ENCODE measurements at places on chromosomes 13 and 19. TPM values are rescaled to one million over a fixed set of nuclear protein-coding genes. Genes with fewer than 3 reads are reported as not detected.

GRCh38 chr13:109485136-109485794 is 301.1 kb downstream of the IRS2 start:
- no peak for DNase-seq

SIGLEC11 gene
- total RNA-seq = not detected

DNA sequence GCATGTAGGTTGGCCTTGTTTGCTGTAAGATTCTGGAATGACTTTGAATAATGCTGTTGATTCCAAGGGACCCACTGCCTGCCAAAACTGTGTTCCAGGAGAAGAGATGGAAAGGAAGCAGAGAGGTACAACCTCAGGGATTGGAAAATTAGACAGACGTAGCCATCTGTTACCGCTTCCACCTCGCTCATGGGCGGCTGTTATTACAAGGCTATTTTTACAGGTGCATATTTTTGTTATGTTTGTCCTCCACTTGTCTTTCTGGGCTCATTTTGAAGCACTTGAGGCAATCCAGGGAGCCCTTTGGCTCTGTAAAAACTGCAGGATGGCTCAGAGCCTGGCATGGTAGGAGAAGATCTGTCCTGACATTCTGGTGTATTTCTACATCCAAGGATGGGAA is 276.4 kb upstream of the TMTC4 start:
- no peak for DNase-seq

DNA sequence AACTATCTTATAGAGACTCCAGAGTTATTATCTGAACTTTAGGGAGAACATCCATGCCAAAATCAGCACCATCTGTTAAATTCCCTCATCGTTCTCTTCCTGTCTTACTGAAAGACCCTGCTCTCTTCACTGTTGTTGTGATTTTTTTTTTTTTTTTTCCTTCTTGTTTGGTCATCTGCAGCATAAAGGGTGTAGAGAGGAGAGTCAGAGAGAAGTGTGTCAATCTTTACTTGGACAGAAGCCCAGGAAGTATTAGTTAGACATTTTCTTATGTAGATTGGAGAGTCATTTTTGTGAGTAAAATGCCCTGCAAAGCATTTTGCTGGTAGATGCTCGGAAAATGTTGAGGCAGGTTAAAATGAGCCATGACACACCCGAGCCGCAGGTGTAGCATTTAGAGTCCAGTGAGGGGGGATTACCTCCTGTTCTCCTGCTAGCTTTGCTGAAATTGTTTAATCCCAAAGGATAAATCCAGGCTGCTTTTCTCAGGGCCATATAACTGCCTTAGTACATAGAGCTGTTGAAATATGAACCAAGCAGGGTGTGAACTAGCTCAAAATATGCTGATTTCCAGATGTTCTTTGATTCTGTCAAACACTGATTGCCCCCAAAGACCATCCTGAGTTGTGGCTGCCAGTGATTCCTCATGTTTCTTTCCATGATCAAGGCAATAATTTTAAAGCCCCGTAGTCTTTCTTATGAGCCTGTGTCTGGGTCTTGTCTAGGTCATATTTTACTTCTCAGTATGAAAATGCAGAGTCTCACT is 143.5 kb downstream of the DCT start:
- DNase-seq = no peak

DNA sequence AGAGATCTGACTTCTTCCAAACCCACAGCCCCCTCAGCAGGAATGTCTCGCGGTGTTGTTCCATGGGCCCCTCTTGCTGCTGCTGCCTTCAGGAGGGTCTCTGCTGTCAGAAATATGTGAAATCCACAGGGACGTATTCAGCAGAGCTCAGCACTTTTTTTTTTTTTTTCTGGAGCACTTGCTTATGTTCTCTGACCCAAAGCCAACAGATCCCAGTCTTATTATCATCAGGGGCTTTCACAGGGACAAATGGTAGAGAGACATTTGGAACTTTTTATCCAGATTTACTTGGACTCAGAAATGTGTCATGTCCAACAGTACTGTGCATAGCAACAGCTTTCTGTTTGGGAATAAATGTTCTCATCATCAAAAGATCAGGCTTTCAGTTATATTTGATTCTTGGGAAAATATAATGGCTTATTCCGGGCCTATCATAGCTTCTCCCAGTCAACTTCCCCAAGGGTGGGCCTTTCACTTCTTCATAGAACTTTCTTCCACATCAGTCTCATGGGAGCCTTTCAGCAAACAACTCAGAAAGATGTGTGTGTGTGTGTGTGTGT is 332.7 kb downstream of the ZNF536 start:
- no peak for DNase-seq

GRCh38 chr13:18961383-18962117 is 220.1 kb downstream of the TUBA3C start:
- DNase-seq = no peak

ERICH4 gene
- total RNA-seq = not detected

KLK14 gene
- total RNA-seq = not detected

TGFBR3L gene
- not detected for total RNA-seq

DNA sequence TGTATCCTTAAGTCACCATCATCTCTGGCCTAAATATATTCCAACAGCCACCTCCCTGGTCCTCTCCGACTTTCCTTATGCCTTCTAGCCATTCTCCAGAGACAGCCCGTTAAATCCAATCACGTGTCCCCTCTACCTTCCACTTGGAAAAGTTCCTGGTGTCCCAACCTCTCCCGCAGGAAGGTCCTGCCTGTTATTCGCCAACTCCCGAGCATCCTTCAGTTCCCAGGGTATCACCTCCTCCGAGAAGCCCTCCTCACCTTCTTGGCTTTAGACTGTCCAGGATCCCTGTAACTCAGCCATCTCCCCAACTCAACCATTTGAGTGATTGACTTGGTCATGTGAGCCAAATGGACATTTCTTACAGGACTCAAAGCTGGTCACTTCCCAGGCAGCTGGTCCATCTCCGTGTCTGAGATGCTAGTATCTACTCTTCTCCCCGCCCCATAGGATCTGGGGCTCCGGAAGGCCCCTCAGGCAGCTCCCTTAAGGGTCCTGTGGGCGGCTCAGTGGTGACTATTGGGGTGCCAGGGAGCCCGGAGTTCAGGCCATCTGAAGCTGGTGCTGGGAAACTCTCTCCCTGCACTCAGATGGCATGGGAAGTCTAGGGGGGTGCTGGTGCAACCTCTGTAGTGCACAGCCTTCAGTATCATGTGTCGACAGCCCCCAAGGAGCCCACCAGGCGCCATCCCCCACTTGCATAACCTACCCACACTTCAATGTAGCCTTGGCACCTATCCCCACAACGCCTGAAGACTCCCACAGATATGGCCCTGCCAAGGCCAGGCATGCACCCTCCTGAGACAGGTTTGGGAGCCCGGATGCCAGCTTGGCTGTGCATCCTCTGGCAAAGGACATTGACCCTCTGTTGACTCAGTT is 27.9 kb upstream of the NANOS3 start:
- DNase-seq = no peak

MIA gene
- total RNA-seq = not detected

DNA sequence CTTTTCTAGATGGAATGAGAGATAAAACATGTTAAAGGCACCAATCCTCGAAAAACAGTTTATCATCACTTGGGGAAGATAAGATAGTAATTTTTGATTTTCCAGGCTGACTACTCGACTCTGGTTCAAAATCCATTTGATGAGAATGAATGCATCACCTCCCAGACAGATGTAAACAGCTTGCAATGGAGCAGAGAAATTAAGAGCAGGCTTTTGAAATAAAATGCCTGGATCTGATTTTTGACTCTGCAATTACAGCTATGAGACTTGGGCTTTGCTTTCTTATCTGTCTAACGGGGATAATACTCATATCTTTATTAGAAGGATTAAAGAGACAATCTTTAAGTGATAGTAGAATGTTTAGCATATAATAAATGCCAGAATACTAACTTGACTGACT is 1148.9 kb downstream of the OLFM4 start:
- no peak for DNase-seq

NFILZ gene
- total RNA-seq = not detected

KMT5C gene
- total RNA-seq = 7.9 TPM

ZNF17 gene
- 4.5 TPM for total RNA-seq

PTGER1 gene
- total RNA-seq = not detected

RGCC gene
- 14.8 TPM for total RNA-seq

DNA sequence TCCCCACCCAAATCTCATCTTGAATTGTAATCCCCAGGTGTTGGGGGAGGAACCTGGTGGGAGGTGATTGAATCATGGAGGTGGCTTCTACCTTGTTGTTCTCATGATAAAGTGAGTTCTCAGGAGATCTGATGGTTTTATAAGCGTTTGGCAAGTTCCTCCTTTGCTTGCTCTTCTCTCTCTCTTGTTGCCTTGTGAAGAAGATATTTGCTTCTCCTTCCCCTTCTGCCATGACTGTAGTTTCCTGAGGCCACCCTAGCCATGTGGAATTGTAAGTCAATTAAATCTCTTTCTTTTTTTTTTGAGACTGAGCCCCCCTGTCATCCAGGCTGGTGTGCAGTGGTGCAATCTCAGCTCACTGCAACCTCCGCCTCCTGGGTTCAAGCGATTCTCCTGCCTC is 34.4 kb downstream of the VSTM1 start:
- DNase-seq = no peak

CLC gene
- total RNA-seq = 0.37 TPM

- DNase-seq = no peak
These were observed 11.2 kb upstream of the OR10H5 start for GRCh38 chr19:15776264-15776663.

Measured in H4 (cell line).